Stimulated activated CD4-positive, alpha-beta T cell treated with anti-CD3 and anti-CD28 coated beads, TNF-alpha, amount 100 ng/mL, for 1 hour (primary cell): ENCODE measurements at places on chromosomes 7 and 10.

DNA sequence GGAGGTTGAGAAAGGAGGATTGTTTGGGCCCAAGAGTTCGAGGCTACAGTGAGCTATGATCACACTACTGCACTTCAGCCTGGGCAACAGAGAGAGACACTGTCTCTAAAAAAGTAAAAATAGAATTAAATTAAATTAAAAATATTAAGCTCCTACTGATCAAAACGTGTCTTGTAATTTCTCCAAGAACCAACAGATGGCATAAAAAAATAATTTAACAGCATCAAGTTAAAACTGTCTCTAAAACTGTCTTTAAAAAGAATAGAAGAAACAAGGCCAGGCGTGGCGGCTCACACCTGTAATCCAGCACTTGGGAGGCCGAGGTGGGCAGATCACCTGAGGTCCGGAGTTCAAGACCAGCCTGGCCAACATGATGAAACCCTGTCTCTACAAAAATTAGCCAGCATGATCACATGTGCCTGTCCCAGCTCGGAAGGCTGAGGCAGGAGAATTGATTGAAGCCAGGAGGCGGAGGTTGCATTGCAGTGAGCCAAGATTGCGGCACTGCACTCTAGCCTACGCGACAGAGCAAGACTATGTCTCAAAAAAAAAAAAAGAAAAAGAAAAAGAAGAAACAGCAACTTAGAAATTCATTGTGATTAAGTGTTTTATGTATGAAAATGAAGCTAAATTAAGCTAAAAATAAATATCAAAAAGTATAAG, 24.5 kb downstream of the MTPAP start:
- no peak for DNase-seq

DNA sequence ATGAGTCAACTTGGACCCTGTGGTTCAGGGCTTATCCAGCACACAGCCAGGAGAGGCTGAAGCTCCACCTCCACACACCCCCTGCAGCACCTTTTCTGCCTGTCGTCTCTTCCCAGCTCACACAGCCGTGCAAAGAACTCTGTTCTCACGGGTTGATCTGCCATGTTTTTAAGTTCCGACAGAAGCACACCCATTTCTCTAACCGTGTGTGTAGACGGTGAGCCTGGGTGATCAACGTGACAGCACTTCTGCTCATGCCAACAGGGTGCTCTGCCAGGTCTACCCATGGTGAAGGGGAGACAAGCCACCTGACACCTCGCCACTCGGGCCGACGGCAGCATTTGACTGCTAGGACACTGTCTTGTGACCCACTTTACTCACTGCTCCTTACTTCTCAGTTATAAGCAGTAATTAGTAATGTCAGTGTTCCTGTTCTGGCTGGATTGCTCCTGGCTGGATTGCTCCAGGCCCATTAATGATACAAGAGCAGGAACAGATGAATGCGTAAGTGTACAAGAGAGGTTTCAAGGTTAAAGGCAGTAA, 90.5 kb downstream of the RNF216 start:
- DNase-seq, result no peak

DNA sequence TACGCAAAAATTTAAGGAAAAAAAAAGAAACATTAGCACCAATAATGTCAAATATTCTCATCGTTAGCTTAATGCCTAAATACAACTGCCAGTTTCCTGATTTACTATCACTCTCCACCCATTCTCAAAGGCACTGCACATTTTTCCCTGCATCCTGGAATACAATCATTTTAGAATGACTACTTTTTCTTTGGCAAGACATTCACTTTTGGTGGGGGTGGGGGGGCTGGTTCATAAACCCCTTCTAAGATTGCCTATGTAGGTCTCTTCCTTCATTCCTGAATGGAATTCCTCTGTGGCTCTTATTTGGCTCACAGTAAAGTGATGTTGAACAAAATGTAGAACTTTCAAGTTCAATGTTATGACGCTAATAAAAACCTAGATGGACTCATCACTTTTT, 74.3 kb downstream of the RNLS start:
- no peak for DNase-seq

- DNase-seq, result no peak
Measured at GRCh38 chr10:26177341-26177740, 39.2 kb upstream of the GAD2 start.

DNA sequence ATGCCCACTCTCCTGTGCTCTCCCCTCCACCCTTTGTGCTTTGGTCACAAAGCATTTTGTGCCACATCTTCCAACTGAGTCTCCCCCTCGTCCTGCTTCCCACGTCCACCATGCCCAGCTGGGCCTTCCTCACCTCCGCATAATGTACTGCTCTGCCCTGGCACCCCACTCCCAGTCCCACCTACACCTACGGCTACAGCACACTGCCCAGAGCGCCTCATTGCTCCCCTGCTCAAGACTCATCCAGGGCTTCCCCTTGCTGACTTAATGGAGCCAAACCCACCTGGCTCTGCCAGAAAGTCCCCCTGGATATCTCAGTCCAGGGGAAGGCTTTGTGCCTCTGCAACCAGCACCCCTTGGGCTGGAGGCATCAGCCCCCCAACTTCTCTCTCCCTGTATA, 299.2 kb upstream of the ZMIZ1 start:
- DNase-seq, result no peak

DNA sequence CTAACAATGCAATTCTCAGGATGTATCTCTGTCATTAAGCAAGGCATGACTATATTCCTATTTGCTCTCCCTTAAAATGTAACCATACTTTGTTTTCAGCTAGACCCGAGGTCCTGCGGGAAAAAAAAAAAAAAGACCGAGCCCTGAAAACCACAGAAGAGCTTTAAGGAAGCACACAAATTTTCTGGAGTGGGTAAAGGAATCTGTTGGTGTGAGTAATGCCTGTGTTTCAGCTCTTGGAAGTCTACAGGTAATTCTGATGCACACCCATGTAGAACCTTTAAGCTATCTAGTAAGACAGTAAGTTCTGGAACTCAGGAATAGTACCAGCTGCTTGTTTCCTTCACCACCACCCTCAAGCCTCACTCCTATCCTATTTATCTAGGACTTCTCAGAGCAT, 351.1 kb downstream of the PARD3 start:
- no peak for DNase-seq

DNA sequence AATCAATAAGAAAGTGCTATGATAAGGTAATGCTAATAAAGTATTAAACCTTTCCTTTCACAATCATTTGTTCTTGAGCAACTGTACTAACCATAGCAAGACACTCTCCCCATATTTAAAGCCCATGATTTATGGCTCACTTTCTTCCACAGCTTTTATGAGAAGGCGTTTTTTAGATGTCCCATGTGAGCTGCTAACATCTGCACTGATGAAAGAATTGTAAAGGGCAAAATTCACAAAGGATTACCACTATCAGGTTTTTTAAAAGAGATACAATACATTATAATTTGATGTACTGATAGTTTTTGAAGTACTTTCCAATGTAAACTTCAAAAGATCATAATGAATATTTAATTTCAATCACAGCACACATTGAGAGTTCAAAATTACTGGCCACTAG, 75.7 kb downstream of the RNLS start:
- no peak for DNase-seq

GRCh38 chr10:45034301-45034700, 33.6 kb downstream of the ZNF22 start:
- DNase-seq, result no peak

- no peak for DNase-seq
Measured at GRCh38 chr10:117980216-117980615, 66.5 kb downstream of the RAB11FIP2 start.

GRCh38 chr10:34341473-34341872, 473.6 kb downstream of the PARD3 start:
- no peak for DNase-seq

GRCh38 chr10:122132331-122132755, 138.8 kb upstream of the BTBD16 start:
- no peak for DNase-seq

- no peak for DNase-seq
Measured at GRCh38 chr7:65746398-65746669, 126.5 kb upstream of the VKORC1L1 start.

- no peak for DNase-seq
Measured at GRCh38 chr10:50592961-50593418, 30.8 kb downstream of the SGMS1 start.

DNA sequence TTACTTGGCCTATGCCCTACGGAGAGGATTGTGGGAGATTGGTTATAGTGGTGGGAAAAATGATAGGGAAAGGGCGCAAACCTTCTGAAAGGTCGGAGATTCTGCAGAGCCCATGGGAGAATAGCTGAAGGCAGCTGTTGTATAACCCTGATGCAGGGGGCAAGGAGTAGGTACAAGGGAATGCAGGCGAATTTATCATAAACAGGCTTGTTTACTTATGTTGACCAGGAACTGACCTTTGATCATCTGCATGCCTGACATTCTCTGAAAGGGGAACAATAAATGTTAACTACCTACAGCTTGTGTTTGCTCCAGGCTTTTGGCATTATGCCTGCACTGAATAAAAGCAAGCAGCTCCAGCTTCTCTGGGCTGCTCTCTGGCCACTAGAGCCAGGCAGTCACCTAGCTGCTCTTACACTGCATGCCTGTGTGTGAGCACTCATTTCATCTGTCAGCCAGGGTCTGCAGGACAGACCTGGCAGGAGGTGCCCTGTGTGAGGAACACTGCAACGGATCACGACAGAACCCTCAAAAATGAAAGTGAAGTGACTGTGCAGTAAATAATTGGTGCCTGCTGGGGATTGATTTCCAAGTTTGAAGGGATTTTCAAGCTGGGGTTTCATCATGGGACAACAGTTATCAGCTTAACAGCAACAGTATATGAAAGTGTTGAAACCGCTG, 31.1 kb upstream of the ABCA13 start:
- DNase-seq, result no peak

GRCh38 chr7:23276376-23276775, 22.8 kb upstream of the MALSU1 start:
- no peak for DNase-seq

DNA sequence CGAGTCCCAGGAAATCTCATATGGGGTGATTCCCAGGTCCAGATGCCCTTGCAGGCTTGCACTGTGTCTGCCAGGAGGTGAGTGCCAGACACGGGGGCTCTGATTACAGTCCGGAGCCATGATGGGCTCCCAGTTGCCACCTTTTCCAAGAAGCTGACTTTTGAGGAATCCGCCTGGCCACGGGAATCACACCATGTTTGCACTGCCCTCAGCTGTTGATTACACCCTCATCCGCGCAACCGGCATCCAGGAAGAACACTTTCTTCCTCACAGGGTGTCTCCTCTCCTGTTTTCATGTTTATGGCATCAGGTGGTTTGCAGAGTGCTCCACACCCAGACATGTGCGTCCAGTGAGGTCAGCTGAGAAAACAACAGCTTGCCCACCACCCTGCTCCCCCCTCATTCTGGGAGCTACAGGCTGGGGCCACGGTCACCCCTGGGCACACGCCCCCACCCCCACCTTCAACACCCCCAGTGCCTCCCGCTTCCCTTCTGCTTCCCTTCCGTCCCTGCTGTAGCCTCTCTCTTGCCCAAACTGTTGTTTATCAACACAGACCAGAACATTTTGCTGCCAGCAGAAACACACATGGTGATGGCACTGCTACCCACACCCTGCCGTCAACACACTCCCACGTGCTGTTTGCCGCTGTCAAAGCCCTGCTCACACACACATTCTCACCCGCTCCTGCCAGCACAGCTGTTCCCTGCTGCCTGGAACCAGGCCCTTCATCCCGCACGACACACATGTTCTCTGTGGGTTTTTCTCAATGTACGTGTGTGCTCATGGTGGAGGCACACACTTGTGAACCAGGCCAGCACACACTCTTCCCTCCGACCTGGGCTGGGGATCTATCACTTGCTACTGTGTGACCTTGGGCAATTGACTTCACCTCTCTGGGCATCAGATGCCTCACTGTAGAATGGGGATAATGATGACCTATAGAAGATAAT, 35.8 kb downstream of the DDIT4 start:
- no peak for DNase-seq

DNA sequence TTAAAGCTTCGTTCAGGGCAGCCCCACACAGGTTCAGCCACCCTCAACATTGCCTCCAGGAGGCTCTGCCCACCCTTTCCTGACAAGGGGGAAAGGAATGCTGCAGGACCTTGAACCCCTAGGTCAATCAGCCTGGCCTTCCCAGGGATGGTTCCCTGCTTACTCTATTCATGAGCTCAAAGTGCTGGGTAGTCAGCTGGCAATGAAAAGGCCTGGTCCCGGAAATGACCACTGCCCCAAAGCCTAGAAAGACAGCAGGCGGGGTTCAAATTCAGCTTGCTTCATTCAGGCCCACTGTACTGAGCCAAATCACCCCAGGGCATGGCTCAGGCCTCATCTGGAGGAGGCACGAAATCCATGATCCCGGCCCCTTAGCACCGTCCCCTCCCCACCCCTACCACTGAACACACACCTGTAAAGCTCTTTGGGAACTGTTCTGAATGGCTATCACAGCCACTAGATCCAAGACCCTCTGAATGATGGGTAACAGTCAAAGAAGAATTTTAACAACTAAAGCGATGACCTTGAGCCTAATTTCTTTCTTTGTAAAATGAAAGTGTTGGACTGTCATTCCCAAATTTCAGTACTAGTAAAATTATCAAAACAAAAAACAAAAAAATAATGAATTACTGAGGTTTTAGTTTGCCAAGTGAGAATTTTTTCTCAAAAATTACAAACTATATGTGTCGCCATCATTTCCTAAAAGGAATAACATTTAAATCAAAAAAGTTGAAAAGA, 1.0 kb downstream of the URGCP start:
- no peak for DNase-seq

GRCh38 chr7:16098585-16099179, 322.7 kb downstream of the CRPPA start:
- no peak for DNase-seq

DNA sequence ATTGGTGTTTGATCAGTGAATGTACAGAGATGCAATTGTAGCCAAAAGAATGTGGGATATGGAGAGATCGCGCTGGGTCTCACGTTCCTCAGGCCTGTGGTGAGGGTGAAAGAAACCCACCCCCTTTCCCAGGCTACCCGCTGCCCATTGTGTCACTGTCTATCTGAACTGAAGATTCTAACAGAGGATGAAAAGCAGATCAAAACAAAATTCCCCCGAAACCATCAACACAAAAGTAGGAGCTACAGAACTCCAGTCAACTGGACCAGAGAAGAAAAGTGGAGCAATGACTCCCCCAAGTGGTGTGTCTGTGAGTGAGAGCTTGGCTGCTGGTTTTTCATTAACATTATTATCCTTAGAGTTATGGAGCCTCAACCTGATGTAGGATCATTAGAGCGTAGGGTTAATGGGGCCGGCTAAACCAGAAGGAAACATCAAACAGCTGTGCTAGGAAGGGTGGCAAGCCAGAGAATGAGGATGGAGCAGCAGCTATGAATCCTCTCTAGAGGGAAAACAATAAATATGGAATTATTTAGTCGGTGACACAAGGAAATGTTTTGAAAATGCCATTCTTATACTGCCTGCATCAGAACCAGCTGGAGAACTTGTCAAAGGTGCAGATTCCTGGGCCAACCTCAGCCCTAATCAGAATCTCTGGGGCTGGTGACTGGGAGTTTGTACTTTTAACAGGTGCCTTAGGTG, 38.3 kb downstream of the AKR1B1 start:
- DNase-seq, result no peak
